ENCODE measurements at places on chromosomes 12 and 14.

DNA sequence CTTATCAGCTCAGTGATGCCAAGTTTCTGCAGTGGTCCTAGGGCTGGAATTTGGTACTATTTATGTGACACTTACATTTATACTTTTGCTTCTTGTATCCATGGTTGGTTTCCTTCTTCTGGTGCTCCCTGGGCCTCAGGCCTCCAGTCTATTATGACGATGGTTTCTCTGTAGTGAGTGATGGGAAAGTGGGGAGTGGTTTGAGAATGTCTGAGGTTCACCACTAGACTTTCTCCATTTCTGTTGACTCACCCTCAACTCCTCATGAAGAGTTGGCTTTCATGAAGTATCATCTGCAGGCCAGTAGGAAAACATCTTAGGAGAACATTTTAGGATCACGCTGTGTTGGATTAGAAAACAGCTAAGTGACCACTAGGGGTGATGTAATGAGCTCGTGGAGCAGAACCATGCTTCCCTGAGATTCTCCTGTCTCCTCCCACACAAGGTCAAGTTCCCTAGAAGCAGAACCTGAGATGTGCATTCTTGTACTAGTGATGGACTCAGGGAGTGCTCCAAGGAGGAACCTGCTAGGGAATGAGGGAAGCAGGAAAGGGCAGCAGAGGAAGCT is 32.1 kb downstream of the RPH3A start:
- no peak for DNase-seq

- no peak for DNase-seq
Observed at GRCh38 chr14:106883218-106883692, 1356.9 kb downstream of the TMEM121 start.

GRCh38 chr14:49019467-49020115 is 566.6 kb downstream of the RPS29 start:
- no peak for DNase-seq

DNA sequence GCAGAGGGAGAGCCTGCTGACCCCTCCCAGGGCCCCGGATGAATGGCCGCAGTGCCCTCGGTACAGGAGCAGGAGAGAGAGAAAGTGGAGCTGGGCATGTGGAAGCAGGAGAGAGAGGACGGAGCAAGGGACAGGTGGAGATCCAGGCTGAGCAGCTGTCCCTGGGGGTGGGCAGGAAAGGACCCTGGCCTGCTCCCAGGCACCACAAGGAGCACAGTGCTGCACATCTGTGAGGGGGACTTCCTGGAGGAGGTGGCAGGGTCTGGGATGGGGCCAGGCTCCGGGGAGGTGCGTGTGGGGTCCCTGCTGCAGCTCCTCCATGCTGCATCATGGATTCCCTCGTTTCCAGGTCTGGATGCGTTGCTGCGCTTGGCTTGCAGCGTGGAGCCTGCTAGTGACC is 13.0 kb upstream of the DLK1 start:
- DNase-seq = no peak

GRCh38 chr12:103840462-103840875 is 565 bp downstream of the NT5DC3 start:
- peak; percentile 27 for DNase-seq

- DNase-seq = no peak
Observed at GRCh38 chr12:50050410-50051098, 6.8 kb upstream of the ASIC1 start.

DNA sequence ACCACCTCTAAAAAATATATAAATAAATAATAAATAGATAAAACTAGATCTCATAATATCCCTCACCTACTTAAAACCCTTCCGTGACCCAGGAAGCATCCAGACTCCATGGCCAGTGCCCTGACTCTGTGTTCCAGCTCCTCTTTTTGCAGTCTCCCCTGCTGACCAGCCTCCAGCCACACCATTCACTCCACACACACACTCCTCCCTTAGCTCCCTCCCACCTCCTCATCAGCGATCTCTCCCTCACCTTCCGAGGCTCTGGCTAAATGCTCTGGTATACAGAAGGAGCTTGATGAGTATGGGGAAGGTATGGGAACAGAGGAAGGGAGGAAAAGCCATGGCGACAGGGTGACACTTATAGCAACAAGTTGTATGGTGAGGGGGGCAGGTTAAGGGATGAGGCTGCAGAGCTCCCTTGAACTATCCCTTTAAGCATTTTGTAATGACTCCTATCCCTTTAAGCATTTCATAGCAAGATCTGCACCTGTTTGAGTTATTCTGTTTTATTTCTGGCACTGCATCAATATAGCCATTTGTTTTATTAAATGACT is 26.1 kb upstream of the EIF4B start:
- no peak for DNase-seq

GRCh38 chr12:16246264-16246663 is 31.2 kb downstream of the SLC15A5 start:
- no peak for DNase-seq

DNA sequence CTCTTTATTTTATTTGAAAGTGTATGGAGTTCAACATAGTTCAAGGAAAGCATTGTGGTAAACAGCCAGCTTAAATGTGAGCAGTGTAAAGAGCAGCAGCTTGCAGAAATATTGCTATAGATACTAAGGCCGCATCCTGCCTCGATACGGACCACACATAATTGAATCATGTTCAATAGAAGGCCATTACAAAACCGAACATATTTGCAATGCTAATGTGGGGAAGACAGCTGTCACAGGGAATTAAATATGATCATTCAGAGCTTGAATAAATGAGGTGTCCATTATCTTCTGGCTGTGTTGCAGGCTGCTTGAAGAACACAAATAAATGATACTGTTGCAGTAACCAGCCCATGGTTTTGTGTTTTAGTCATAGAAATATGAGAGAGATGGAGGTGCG is 173.2 kb downstream of the BRMS1L start:
- DNase-seq = no peak

DNA sequence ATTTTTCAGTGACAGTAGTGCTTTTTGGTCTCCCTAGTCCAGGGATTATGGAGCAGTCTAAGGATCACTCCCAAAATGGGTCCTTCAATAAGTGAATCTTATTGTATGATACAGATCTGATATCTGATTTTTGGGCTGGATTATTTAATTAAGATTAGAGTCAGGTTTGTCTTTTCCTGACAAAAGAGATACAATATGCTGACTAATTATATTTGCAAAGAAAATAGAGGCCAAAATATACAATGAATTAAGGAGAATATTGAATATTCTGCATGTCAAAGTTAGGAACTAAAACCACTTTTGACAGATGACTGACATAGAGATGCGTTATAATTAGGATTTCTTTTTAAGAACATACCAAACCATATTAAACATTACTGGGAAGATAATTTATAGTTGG is 175.2 kb downstream of the FOXG1 start:
- DNase-seq = no peak

DNA sequence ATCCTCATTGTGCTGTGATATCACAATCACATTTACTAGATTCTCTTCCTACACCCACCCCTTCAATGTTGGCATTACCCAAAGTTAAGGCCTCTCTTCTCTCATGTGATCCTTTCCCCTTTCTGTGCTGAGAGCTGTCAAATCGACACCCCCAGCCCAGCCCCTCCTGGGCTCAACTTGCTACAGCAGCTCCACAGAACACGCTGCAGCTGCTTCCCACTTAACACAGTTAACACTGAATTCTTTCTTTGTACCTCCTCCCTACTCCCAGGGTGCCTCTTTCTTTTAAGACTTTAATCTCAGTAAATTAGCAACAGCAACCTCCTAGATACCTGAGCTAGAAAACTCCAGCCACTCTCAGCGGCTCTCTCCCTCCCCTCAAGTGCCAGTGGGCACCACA is 17.8 kb downstream of the SPTB start:
- no peak for DNase-seq

DNA sequence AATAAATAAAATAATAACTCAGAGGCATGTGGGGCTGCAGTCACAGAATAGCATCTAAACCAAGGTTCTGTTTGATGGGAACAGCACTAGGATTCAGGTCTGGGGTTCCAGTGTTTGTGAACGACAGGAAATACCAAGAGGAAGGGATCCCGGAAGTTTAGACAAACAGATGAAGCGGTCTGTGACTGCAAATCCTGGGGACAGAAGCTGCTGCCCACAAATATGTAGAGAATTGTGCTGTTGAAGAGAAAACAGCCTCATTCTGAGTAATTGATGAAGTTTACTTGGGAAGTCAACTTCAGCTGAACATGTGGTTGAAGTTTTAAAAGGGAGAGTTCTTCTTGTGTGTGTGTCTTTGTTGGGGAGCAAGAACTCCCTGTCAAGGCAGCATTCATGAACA is 98.4 kb upstream of the TBX5 start:
- no peak for DNase-seq

DNA sequence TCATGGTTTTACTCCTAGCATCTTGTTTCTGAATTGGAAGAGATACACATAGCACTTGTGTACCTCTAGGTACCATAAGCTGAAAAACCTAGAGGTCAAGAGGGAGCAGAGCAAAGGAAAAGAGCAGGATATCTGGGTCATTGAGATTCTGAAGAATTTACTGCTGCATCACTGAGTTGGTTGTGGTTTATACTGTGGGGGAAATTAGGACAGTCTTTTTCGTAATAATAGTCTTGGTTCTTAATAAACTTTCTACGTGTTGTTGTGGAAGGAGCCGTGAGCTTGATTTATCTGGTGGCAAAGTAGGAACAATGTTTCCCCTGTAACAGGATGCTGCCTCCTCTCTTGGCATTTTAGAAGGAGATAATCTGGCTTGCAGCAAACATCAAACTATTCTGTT is 80.2 kb downstream of the SLC4A8 start:
- DNase-seq = no peak

GRCh38 chr12:127731657-127732056 is 535.3 kb upstream of the TMEM132C start:
- no peak for DNase-seq

DNA sequence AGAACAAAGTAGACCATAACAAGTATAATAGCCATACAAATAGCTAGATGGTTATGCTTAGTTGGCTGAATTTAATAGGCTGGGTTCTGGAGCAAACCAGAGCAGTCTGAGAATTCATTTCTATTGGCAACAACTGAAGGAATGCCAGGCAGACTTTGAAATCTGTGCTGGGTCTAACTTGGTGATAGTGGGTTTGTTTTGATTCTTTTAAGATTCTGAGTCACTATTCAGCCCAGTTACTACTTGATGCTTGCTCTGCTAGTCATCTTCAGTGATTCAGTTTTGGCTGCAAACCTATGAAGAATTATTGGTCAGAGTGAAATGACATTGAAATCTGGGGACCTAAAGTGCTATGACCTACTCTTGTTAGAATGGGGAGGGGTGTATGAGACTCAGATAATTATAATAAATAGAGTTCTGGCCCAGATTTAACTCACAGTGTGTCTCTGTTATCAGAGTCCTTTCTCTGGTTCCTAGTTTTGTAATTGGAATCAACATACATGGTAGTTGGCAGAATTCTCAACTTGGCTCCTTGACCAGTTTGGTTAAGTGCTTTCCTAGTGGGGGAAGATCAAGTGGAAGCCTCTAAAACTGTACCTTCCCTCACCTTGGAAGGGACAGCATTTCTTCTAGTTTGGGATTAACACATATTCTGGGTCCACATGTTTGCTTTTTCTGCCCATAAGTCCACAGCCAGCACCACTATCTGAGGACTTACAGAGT is 43.5 kb downstream of the MNAT1 start:
- DNase-seq = no peak

- DNase-seq = peak; percentile 78
Observed at GRCh38 chr12:26113853-26114719, 10.8 kb downstream of the BHLHE41 start.

DNA sequence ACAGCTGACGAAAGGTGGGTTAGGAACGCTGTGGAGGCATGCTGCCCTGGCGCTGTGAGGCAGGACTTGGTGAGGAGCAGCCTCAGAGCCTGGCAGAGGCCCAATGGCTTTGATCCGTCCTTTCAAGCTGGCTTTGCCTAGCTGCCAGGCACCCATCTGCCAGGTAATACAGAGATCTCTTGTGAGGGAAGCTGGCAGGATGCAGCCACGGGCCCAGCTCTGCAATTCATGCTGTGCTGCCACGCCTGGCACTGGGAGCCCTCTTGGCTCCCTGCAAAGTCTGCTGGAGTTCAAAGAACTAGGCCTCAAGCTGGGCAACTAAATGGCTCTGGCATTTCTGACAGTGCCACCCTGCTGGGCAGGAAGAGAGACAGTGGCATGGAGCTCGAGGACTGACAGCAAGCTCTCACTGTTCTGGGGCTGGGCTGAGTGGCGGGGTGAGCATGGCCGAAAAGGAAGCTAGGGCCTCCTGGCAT is 18.7 kb downstream of the IQSEC3 start:
- no peak for DNase-seq

GRCh38 chr12:91182636-91183455 is at the start of gene DCN:
Gene DCN (minus strand): TSS chr12:91182817. CDS start chr12:91178552, 4,265 bp downstream.
- DNase-seq = no peak

DNA sequence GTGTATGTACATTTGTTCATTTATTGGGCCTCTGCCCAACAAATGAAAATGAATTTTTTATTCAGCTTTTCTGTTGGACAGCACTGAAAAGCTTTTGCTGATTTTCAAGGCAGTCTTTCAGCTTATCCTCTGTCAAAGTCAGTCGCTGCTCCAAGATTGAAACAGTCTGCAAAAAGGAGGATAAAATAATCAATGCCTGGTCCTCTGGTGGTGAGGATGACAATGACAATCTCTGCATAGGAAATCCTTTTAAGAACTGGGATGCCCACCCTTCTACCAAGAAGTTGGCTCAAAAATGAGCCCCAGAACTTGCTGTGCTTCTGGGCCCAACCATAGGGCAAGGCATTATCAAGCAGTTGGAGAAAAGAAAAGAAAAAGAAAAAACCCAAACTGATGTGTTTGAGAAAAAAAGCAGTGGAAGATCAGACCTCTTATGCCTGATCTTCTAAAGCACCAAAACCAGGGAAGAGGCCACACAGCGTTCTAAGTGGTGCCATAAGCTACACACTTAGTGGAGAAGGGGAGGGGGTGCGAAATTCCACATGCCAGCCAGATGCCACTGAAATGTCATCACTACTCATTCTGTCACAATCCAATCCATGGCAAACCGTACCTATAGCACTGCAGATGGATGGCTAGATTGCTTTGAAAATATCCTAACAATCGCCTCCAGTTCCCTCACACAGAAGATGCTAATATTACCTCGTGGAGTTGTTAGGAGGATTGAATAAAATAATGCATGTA is 69.0 kb upstream of the DUSP6 start:
- no peak for DNase-seq

DNA sequence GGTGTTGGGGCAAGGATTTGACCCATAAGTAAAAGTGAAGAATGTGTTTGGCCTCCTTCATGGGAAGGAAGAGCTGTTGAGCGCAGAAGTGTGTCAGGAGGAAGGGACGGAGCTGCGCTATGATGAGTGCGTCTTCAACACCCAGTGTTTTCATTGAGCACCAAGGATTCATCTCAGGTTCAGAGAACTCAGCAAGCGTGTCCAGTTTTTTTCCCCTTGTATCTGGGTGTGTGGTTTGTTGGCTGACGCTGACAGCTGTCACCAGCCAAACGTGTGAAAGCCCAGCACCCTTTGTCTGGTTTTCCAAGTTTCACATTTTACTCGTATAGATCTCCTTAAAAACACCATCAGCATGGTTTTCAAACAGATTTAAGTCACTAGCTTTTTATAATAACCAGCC is 12.3 kb downstream of the EP400 start:
- no peak for DNase-seq

- no peak for DNase-seq
Observed at GRCh38 chr14:55000381-55000780, 26.5 kb downstream of the WDHD1 start.

Measured in activated CD8-positive, alpha-beta memory T cell treated with anti-CD3 and anti-CD28 coated beads, Interleukin-2, amount 50 U/mL, for 4 hours (primary cell).